ENCODE measurements at places on chromosomes 2 and 18.

GRCh38 chr2:147355706-147356105, 489.1 kb upstream of the ACVR2A start:
- H3K27me3 ChIP-seq = no peaks in the 10 kb centered on the region
- no peaks in the 10 kb centered on the region for H3K4me1 ChIP-seq
- H3K4me3 ChIP-seq = no peak overlapping the region
- no peak for DNase-seq

- DNase-seq = no peak
- peaks cover 23% of the 10 kb centered on the region for H3K36me3 ChIP-seq
- H3K27ac ChIP-seq = peak overlapping the region; percentile 15
- no peak overlapping the region for H3K4me3 ChIP-seq
- H3K4me1 ChIP-seq = peaks cover 22% of the 10 kb centered on the region
These were observed 21.3 kb downstream of the PSME4 start for GRCh38 chr2:53949457-53949856.

GRCh38 chr2:68223419-68223818, 28.9 kb downstream of the PPP3R1 start:
- DNase-seq = no peak
- no peak overlapping the region for H3K4me3 ChIP-seq
- peaks cover 86% of the 10 kb centered on the region for H3K4me1 ChIP-seq

DNA sequence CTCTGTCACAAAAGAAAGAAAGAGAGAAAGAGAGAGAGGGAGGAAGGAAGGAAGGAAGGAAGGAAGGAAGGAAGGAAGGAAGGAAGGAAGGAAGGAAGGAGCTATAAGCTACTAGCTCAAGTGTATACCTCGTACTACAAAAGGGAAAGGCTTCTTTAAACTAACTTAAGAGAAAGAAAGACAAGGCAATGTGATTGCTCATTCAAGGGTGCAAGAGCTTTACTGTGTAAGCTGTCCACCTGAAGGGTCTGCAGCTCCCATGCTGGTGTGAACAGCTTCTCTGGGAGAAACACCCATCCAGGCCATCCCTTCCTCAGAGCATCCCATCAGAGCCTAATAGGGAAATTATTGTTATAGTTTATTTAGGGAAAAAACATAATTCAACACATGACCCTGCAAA, 286.1 kb upstream of the ID2 start:
- H3K27me3 ChIP-seq = peaks cover 30% of the 10 kb centered on the region
- H3K4me1 ChIP-seq = peaks cover 6% of the 10 kb centered on the region
- no peaks in the 10 kb centered on the region for H3K36me3 ChIP-seq
- H3K4me3 ChIP-seq = no peak overlapping the region

GRCh38 chr2:144996225-144996795, 476.4 kb upstream of the ZEB2 start:
- H3K4me3 ChIP-seq = no peak overlapping the region
- no peaks in the 10 kb centered on the region for H3K36me3 ChIP-seq
- H3K27me3 ChIP-seq = no peaks in the 10 kb centered on the region
- H3K4me1 ChIP-seq = peaks cover 6% of the 10 kb centered on the region
- DNase-seq = no peak

All from stimulated activated naive B cell treated with anti-CD40 and anti-IgM and Interleukin-4, amounts not matched to agents 10 μg/mL and 1 μg/mL and 100 μg/mL, for 72 hours (primary cell).